ENCODE measurements at places on chromosomes 3 and 15.

GRCh38 chr15:55528812-55529211 lies 20.8 kb upstream of the DNAAF4 start:
- DNase-seq: no peak

DNA sequence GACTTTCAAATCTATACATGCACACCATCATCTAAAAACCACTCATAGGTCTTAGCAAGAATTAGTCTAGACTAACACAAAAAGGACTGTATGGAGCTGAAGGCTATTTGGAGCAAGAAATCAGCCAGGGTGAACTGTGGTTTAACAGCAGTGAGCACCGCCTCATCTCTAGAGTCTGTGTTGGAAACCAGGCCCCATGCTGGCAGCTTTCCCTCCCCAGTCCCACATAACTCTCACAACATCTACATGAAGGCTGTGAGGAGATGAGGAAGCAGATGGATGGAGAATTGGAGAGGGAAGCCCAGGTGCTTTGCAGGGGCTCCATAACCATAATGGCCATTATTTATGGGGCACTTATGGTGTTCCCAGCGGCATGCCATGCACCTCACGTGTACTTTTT lies 133.2 kb upstream of the TOPAZ1 start:
- no peak for DNase-seq

DNA sequence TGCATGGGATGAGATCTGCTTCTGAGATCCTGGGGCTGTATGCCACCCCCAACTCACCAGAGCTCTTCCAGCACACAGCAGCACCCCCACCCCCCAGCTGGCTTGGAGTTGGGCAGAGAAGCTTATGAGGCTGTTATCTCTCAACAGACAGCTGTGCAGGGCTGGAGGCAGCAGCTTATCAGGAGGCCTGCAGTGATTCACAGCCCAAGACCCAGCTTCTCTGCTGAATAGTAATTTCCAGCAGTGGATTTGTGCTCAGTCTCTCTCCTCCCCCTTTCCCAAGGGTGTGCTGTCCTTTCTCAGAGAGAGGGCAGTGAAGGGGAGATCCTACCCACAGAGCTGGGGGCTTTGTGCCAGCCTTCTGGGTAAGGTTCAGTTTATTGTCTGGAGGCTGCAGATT lies 2.1 kb downstream of the RPP25 start:
- no peak for DNase-seq

DNA sequence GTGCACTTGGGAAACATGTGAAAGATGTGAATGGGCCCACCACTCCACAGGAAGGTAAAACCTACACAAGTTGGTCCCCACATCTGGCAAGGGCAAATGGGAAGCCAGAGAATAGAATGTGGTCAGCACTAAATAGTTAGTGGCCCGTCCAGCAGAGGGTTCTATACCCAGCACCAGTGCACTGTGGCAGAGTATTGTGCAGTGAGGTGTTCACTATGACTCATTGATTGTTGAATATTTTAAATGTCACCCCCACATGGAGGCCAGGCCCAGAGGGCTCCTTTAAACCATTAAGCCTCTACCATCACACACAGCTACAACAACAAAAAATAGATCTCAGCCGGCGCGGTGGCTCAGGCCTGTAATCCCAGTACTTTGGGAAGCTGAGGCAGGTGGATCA lies 11.7 kb downstream of the FRMD5 start:
- no peak for DNase-seq

GRCh38 chr3:197135212-197135611 lies 105.6 kb upstream of the MELTF start:
- DNase-seq: no peak

DNA sequence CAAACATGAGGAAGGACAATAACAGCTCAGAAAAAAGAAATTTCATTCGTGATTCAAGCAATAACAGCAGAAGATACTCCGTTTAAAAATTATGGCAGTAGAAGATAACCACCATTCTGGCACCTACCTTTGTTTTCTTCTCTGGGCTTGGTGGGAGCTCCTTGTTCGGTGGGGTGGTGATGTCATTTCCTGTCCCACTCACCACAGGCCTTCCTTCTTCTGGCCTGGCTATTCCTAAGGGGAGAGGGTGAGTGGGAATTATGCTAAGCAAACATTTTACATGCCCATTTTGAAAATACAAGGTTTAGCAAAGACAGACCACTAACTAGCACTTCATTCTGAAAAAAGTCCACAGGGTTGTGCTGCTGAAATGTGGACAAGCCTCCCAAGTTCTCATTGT lies 74.4 kb downstream of the DHX30 start:
- DNase-seq: no peak

GRCh38 chr3:87313641-87314040 lies 37.3 kb upstream of the POU1F1 start:
- DNase-seq: no peak

DNA sequence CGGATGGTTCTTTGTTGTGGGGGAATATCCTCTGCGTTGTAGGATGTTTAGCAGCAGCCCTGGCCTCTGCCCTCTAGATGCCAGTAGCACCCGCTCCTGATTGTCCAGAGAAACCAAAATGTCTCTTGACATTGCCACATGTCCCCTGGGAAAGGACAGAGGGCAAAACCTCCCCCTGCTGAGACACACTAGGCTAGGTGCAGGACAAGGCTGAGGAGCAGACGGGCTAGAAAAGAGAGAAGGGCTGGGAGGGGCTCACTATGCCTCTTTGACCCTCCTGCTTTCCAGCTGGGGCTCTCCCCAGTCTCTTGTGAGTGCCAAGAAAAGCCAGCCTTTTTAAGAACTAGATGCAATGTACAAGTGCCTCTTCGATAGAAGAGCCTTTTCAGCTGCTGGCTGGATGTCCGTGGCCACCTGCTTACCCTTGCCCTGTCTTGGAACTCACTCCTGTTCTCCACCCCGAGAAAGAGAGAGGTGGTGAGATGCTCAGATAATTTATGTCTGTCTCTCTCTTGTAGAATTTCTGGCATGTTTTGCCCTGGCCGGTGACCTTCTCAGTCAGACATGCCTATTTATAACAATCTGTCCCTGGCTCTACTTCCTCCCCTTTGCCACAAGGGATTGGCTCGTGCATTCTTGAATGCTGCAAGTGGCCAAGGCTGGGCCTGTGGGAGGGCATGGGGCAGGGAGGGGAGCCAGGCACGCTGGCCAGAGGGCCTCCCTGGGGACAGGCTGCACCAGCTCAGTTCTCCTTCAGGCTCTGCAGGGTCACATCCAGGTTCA lies 142.6 kb downstream of the RPLP1 start:
- no peak for DNase-seq

- DNase-seq: no peak
Observed at GRCh38 chr3:56621681-56622080, 61.4 kb downstream of the TASOR start.

DNA sequence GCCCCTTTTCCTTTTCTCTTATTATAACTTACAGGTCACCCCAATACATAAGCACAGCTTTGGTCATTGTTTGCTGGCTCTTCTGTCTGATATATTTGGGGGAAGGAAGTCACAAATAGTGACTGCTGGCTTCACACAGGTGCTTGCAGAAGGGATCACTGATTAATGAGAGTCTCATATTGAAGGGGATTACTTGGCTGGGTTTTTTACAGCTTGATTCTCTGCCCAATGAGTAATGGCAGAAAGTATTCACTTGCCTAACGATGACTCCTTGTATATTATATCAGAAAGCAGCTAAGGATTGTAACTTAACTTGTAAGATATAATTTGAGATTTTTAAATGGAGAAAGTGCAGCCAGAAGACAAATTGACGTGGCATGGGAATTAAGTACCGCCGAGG lies 119.3 kb upstream of the PFN2 start:
- no peak for DNase-seq

- no peak for DNase-seq
Observed at GRCh38 chr3:187932530-187932929, 187.3 kb upstream of the BCL6 start.

- no peak for DNase-seq
Observed at GRCh38 chr3:35592589-35593295, 46.6 kb upstream of the ARPP21 start.

GRCh38 chr3:56878074-56878473 lies 76.3 kb upstream of the ARHGEF3 start:
- peak; percentile 16 for DNase-seq

GRCh38 chr3:125644036-125645005 lies 49.0 kb upstream of the OSBPL11 start:
- no peak for DNase-seq

- DNase-seq: no peak
Observed at GRCh38 chr15:41773729-41774061, 589 bp upstream of the MAPKBP1 start.

GRCh38 chr3:127439621-127440020 lies 150.9 kb downstream of the TPRA1 start:
- DNase-seq: no peak

- no peak for DNase-seq
Observed at GRCh38 chr15:33298631-33299030, 12.1 kb upstream of the RYR3 start.

DNA sequence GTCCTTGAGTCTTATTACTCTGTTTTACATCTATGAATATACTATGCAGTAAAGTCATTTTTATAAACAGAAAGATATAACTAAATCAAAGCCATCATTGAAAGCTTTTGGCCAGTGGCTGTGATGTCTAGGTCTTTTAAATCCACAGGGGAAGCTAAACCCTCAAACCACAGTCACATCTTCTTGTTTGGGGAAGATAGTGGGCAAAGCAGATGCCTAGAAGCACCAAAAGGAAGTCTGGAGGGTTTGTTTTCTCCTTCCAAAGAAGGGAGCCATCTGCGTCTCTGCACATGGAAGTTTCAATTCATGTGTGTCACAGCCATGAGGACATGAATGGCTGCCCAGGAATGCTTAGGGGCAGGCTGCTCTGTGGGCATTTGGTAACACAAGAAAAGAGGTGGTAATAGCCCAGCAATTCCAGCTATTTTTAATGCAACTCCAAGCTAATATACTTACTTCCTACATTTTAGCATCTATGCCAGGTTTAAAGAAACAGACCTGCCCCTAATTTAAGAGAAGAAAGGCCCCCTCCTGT lies 322.2 kb downstream of the SLC9A9 start:
- DNase-seq: no peak

DNA sequence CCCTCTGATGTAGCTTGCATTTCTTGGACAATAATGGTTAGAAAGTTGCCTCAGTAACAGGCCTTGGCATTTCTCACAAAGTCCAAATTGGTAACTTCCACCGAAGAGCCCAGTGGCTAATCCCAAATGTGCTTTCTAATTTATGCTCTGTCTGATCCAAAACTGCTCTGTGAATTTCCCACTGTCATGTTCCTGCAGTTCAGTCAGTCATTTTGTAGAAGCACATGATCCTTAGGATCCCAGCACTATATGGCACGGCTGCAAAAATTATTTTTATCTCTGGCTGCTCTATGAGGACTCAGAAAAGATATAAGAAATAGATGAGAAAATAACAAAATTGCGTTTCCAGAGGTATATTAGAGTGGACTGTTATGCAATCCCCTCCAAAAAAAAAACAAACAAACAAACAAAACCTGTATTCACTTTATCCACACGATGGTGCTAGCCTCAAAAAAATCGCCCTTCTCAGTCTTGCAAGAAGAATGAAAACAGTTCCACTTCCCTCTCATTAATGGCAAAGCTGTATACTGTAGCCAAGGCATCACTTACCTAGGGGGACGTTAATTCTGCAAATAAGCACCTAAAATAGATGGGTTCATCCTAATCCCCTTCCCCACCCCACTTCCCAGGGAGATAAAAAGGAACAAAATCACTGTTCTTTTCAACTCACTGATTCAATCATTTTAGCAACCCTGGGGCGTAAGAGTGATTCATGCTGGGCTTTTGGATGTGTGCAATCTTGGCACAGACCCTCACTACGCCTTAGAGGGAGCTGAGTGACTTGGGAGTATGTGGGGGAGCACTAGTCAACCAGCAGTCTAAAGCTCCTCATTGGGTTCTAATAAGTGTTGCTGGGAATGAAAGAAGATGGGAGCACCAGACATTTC lies 61.3 kb downstream of the TMCO5A start:
- no peak for DNase-seq

DNA sequence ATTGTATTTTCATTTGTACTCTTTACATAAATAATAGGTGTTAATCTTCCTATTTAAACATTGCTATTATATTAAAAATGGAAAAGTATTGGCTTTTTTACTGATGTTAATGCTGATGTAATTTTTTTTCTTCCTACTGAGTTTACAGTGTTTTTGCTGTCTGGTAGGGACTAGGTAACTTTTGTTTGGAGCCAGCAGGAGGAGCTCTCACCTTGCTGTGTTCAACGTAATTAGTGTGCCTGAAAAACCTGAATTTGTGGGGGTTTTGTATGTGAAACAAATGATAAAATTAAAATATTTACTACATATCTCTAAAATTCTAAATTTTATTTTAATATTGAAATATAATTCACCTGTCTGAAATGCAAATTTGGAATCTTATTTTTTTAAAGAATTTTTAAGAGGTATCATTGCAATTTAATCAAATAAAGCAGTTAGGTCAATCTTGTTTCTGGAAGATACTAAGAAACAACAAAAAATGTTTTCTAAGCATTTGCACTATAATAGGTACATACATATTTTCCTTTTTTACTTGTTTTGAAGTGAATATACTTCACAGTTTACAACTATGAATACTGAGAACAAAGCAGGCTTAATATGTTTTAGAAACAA lies 48.8 kb downstream of the EPHA6 start:
- DNase-seq: no peak

GRCh38 chr3:64244011-64244942 lies 19.0 kb upstream of the PRICKLE2 start:
- DNase-seq: no peak

GRCh38 chr15:86650094-86650493 lies 570.4 kb downstream of the AGBL1 start:
- no peak for DNase-seq

DNA sequence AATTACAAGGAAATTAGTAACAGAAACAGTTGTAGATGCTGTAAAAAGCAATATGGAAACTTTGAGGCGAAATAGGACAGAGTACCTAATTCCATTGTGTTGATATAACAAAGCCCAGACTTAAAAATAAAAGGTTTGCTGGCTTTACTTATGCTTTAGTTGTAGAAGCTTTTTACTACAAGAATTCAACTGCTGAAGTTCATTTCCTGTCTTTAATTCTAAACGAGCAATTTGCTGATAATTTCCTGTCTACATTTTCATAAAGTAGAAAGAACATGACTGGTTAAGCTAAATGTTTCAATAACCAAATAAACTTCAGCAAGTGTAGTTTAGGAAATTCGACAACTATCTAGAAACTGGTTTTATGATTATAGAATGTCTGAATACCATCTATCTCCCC lies 423.8 kb downstream of the MECOM start:
- DNase-seq: no peak

DNA sequence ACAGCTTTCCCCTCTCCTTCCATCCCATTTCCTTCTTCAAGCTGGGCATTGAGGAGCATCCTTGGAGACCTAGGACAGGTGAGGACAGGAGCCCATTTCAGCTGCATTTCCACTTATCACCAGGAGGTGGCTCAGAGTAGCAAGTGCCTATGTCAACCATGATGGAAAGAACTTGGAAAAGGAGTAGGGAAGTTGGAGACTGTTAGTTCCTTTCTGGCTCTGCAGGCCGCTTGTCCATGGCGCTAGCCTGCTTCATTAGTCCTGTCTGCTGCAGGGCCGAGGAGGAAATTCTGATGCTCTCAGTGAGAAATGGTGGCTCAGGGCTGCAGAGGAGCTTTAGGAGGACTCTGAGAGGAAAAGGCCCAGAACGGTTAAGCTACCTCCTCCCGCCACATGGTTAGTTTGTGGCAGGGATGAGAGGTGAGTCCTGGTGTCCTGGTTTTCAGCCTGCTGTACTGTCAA lies 7.0 kb upstream of the CD276 start:
- peak; percentile 19 for DNase-seq
